ENCODE measurements at places on chromosomes 7 and 10.
A peak's percentile ranks its signal among the peaks of the same experiment; 100 is the strongest.

GRCh38 chr7:55438085-55438756 is 73.1 kb downstream of the LANCL2 start:
- DNase-seq: no peak

DNA sequence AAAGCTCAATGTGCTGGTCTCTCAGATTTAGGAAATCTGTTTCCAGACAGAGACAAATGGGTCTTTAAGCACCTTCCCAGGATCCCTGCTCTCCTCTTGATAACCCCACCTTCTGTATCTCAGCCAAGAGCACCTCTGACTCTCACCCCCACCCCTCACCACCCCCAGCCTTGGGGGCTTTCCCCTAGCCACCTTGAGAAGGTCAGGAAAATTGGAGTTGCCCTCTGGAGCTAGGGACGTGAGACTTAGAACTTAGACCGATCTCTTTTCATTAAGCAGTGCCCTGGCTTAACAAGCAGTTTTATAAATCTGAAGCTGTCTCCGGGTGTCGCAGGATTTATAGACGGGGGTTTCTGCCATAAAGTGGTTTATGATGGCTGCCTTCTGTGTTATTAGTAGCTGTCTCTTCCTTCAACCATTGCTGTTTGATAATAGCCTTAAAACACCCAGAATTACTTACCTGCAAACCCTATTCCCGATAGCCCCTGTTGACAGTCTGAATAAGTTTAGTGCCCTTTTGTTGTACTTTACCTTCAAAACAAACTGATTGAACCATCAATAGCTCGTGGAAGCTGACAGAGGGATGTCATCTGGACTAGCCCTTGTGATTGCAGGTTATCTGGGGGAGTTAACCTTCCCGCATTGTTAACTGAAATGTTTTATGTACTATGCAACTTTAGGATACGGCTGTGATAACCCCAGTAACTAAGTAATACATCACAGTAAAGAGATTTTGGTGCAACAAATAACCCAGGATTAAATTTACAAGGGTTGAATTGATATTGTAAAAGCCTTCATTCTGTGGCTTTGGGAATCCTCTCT is 621.5 kb downstream of the LRMDA start:
- no peak for DNase-seq

DNA sequence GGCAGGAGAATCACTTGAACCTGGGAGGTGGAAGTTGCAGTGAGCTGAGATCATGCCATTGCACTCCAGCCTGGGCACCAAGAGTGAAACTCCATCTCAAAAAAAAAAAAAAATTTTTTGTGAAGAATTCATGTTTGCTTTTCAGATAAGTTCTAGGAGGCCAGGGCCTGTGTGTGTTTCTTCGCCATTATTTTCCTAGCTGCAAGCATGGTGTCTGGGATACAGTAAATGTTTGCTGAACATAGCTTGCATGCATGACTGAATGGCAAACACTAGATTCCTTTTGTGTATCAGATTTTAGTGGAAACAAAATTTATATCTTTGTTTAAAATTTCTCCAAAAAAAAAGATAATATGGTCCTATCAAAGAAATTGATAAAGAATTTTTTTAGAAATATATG is 9.7 kb upstream of the MACC1 start:
- DNase-seq: no peak

GRCh38 chr7:91519241-91520158 is 255.3 kb downstream of the FZD1 start:
- peak; percentile 63 for DNase-seq

DNA sequence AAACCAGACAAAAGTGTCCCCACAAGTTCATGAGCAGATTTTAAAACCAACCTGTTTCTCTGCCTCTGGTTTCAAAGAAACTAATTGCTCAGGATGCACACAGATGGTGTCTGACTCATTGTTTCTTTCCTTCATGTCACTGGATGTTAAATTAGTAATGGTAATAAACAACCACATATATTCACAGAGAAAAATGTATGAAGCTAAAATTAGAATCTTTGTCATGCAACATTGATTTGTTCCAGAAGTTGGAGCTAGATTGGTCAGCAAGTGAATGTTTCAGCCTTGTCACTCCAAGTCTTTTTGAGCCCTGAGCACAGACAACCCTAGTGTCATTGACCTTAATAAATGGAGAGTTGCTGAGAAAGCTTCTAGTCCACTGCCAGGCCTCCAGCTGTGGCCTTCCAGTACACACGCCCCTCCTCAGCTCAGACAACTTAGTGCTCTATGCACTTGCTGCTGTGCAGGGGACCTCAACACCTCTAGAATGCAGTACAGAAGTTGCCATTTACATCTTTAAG is 175.9 kb downstream of the CCDC71L start:
- peak; percentile 89 for DNase-seq

- DNase-seq: no peak
These were observed 11.1 kb upstream of the SGCE start for GRCh38 chr7:94666879-94667587.

DNA sequence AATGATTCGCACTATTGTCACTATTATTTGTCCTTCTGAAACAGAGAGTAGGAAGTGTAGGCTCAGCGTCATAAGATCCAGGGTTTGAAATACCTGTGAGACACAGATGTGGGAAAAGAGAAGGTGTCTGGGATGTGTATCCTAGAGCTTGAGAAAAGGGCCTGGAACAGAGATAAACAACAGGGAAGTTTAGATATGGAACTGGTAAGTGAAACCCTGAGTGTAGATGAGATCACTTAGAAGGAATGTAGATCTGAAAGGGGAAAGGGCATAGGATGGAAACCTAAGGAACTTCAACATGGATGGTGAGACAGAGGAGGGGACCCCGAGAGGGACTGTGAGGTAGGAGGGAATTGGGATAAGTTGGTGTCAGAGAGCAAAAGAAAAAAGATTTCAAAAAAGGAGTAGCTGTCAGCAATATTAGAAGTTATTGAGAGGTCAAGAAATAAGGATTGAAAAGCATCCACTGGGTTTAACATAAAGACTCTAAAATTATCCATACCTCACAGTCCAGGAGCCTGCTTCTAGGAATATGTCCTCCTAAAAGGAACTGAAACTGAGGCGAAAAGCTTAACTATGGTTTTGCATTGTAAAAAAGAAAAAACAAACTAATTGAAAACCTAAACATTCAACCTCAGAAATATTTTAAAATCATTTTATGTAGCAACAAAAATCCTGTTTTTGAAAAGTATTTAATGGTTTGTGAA is 119.2 kb upstream of the NPVF start:
- DNase-seq: no peak

- DNase-seq: no peak
These were observed 38.0 kb downstream of the CSGALNACT2 start for GRCh38 chr10:43176271-43176670.

DNA sequence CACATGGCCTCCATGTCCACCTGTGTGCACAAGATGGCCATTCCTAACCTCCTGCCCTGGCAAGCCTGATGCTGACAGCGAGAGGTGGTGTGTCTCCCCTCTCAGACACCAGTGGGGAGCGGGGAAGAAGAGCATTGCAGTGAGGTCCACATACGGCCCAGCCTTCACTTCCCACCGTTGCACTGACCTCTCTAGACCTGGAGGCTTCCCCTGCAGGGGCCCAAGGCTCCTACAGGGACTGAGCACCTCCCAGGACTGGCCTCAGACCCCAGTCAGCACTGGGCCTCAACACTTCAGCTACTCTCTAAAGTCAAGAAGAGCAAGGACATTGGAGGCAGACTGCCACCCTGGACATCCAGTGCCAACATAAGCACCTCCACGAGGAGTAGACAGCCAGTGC is 15.9 kb downstream of the STK32C start:
- no peak for DNase-seq

DNA sequence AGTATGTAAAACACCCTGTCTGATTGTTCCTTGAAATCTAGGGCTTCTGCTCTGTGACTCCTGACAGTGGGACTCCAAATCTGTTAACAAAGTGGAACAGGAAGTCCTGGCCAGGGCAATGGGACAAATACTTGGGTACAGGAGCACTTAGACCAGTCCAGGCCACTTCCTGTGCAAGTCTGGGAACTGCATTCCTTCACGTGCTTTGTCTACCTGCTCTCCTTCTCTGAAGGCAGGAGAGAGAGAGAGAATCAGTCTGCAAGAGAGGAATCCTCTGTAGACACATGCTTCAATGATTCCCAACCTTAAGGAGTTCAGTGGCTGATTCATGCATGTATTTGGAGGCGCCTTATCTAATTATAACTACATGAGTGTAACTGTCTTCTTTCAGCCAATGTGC is 530.2 kb downstream of the GATA3 start:
- DNase-seq: no peak

GRCh38 chr10:104540181-104540580 is 100.9 kb upstream of the SORCS3 start:
- no peak for DNase-seq

GRCh38 chr10:4514445-4515108 is 311.4 kb upstream of the AKR1E2 start:
- DNase-seq: no peak

GRCh38 chr7:157404845-157405481 is 68.2 kb downstream of the DNAJB6 start:
- peak; percentile 75 for DNase-seq

GRCh38 chr10:98458809-98459784 is 12.4 kb upstream of the HPS1 start:
- DNase-seq: no peak

DNA sequence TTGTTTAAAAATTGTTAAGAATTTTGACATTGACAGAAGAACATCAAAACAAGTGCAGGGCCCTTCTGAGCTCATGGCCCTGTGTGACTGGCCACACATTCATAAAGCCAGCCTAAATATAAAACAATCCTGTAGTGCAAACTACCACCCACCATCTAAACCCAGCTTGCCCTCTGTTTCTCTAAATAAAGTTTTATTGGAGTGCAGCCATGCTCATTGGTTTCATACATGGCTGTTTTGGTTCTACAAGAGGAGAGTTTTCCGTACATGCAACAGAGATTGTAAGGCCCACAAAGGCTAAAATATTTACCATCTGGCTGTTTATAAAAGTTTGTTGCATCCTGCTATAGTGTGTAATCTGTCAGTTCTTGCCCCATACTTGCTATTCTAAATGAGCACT is 54.6 kb upstream of the TRIM24 start:
- DNase-seq: no peak

GRCh38 chr7:115831371-115831770 is 199.2 kb downstream of the TFEC start:
- no peak for DNase-seq

DNA sequence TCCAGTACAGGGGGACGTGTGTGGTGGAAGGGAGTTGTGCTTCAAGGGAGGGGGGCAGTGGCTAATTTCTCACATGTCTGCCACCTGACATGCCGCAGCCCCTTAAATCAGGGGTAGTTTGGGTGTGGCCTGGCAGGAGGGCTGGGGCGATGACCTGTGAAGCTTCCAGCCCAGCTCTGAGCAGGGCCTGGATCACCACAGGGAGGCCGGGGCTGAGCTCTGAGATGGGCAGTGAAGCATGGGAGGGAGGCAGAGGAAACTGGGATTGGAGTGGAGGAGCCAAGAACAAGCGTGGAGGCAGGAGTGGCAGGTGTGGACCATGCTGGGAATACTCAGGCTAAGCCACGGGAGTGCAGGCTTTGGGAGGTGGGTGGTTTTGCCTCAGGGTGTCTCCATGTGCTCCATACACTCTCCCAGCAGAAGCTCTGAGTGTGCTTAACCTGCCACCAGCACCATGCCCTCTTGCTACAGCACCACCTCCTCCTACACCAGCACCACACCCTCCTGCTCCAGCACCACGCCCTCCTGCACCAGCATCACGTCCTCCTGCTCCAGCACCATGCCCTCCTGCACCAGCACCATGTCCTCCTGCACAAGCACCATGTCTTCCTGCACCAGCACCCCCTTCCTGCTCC is 99.3 kb upstream of the SHH start:
- DNase-seq: no peak

DNA sequence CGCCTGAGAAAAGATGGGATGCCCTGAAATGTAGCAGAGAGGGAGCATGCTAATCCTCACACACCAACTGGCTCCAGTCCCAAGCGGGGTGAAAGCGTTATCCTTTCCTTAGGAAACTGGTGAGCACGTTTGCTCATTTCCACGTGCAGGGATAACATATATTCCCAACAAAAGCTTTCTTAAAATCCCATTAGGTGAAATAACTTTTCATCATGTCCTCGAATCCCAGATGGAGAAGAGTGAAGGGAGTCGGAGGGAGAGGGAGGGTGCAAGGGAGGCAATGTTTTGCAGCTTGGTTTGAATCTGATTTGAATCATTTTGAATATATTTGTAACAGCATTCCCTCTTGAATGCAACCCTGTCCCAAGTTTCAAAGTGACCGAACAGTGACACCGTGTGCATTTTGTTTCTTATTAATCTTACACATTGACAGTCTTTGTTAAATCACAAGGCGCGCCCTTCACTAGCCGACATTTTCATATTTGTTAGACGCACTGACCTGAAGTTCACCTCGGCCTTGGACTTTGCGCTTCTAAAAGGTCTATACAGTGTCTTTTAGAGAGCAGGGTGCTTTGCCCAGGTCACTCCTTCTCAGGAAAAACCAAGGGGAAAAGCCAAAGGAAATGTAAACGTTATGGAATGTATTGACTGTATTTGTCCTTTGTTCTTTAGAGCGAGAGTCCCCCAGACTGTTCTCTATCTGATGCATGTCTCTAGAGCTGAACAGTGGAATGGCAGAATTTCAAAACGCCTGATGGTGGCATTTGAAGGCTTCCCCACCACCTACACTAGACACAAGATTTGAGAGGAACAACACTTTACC is 3.1 kb upstream of the HOXA4 start:
- no peak for DNase-seq

- no peak for DNase-seq
These were observed 21.9 kb downstream of the PSAP start for GRCh38 chr10:71829171-71829570.

- no peak for DNase-seq
These were observed 148.8 kb upstream of the AGR3 start for GRCh38 chr7:17030559-17030958.

GRCh38 chr10:4837551-4837950 is 11.5 kb downstream of the AKR1E2 start:
- no peak for DNase-seq

DNA sequence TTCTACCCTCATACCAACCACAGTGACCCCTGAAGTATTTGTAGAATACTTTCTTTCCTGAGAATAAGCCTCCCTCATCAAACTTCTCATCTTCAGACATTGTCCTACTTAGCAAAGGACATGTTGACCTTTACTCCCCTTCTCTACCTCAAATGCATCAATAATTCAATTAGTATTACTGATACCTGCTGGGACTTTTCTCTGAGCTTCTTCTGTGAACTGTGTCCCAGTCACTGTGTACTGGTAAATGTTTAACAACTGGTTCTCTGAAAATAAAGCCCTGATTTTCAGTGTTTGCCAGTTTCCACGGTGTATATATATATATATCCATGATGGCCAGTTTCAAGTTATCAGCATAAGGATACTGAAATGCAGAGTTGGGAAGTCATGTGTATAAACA is 12.2 kb downstream of the PANK1 start:
- DNase-seq: no peak

Measured in fibroblast of skin of right quadriceps (primary cell).